ENCODE measurements at places on chromosomes 2 and 18. TPM values are rescaled to one million over a fixed set of nuclear protein-coding genes. Genes with fewer than 3 reads are reported as not detected.
A peak's percentile ranks its signal among the peaks of the same experiment; 100 is the strongest.

DNA sequence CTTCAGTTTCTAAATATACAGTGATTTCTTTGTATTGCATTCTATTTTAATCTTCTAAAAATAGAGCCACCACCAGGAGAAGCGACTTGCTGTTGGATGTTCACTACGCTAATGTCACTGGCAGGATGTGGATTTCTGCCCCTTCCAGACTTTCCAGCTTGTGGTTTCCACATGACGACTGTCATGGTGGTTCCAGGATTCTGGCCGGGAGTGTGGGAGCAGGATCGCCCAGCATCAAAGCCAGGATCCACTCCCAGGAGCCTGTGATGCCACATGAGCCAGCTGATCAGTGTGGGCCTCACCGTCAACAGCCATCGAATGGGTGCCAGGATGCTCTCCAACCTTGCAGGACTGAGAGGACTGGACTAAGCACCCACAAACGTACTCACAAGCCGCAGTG lies 148.8 kb downstream of the HDAC4 start:
- peaks cover 43% of the 10 kb centered on the region for H3K4me1 ChIP-seq
- DNase-seq: no peak
- no peaks in the 10 kb centered on the region for H3K27me3 ChIP-seq
- H3K36me3 ChIP-seq: peaks cover 12% of the 10 kb centered on the region

DNA sequence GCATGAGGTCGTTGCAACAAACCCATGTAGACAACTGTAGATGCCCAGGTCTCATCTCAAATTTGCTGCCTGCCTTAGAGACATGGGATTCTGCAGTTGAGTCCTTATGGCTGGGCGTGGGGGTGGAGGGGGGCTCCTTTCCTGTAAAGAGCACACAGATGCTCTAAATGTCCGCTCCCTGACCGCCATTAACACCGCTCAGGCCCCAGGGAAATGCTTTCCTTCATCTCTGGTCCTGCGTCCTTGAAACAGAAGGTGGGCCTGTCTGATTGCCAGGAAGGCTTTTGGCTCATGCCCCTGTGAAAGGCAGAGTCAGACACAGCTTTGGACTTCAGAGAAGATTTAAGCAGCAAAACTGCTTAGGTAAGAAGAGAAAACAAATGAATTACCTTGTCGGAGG lies 25.7 kb downstream of the GPR39 start:
- no peak overlapping the region for H3K4me3 ChIP-seq
- no peak for DNase-seq
- no peak overlapping the region for H3K27ac ChIP-seq
- H3K4me1 ChIP-seq: no peaks in the 10 kb centered on the region
- H3K36me3 ChIP-seq: no peaks in the 10 kb centered on the region
- H3K27me3 ChIP-seq: no peaks in the 10 kb centered on the region

DNA sequence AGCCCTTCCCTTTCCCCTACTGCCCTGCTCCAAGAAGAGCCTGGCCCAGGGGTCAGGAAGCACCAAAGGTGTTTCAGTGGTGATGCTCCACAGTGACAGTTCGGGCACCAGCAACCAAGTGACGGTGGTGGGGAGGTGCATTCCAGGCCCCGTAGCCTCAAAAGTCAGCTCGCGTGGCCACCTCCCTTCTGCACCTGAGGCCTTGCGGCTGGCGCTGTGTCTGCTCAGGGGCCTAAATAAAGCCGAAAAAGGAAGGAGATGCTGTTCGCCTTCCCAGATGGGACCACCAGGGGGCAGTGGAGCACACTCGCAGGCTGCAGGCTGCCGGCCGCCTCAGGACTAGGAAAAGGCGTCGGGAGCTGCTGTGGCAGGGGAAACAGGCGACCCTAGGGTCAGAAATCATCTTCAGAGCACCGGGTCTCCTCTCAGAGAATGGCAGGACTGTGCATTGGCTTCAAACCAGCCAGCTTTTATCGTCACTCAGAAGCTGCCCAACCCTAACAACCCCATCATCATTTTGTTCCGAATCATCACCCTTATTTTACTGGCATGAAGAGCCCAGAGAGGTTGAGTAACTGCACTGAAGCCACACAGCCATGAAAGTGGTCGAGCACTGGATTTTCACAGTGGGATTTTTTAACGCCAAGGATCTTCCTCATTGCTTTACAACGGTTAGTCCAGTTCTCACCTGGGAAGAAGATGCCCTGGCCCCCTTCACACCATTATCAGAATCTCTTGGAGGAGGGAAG lies 213.0 kb upstream of the CELF4 start:
- no peak overlapping the region for H3K4me3 ChIP-seq
- DNase-seq: peak; percentile 65
- no peaks in the 10 kb centered on the region for H3K36me3 ChIP-seq
- H3K27ac ChIP-seq: no peak overlapping the region
- no peaks in the 10 kb centered on the region for H3K27me3 ChIP-seq

DNA sequence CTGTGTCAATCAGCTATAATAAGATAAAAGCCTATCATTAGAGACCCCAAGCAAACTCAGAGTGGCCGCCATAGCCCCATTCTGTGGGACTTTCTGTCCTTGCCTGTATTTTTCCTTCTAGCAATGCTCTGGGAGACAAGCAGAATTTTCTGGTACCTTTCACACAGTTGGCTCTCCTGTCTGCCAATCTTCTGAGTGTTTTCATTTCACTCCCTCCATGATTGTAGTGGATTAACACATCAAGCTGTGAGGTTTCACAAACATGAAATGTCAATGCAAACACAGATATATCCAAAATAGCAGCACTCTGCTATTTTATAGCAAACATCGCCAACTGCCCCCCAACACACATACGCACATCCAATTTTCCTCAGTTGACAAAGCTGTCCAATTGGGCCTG lies 64.9 kb downstream of the C1D start:
- H3K36me3 ChIP-seq: no peaks in the 10 kb centered on the region
- H3K4me1 ChIP-seq: no peaks in the 10 kb centered on the region
- no peaks in the 10 kb centered on the region for H3K27me3 ChIP-seq
- H3K4me3 ChIP-seq: no peak overlapping the region
- no peak for DNase-seq

Gene VIT
- 1.3 TPM for polyA plus RNA-seq

Measured in spinal cord (tissue), 10 donors.